T-helper 9 cell (primary cell): ENCODE measurements at places on chromosomes 3 and 15.

DNA sequence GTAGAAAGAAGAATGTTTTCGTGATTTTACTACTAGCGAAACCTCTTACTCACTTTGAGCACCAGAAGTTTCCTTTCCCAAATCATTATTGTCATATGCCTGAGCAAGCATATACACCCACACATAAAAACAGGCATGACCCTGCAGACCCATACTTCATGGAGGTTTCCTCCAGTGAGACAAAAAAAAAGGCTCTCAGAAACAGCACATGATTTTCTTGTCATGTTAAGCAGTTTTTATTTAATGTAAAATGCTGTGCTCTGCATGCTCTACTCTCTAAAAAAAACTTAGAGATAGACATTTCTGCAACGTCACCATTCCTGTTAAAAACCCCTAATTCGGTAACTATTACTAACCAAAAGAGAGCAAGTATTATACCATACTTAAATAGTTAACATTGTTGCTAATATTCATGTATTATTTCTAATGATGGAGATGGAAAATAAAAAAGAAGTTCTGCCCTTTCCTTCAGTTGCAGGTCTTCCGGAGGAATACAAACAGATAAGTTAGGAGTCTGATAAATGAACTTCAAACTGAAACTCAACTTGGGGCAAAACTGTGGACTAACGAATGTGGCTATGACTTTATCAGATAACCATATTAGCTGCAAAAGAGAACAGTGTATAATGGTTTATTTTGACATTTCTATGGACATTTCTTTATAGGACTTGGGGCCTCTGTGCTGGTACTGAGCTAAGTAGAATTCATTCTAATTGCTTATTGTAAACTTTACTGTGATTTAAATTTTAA lies 15.9 kb downstream of the CD200R1 start:
- DNase-seq = no peak

GRCh38 chr15:80437334-80437891 lies 33.2 kb downstream of the ARNT2 start:
- DNase-seq = no peak

DNA sequence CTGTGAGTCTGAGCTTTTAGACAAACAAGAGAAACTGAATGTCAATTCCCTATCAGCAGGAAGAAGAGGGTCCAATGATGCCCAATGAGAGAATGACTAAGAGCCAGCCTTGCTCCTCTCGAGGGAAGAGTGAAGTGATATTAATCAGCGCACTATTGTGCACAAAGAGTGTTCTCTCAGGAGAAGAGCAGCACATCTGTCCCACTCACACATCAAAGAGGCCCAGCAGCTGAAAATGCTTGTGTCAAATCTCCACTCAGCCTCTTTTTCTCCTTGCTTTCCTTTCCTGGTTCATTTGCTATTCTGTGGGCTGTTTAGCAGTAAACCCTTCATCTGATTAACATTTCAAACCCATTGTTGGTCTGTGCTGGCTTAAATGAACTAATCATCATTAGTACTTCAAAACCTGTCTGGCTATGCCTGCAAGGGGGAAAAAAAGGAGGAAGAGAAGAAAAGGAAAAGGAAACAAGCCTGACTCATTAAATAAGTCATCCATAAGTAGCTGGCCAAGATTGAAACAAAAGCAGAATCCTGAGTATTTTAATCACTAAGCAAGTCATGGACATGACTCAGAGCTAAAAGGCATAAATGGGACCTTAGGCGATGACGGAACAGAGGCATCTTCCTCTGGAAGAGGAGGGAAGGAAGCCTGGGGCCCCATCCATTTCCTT lies 912.7 kb downstream of the TUSC7 start:
- no peak for DNase-seq

DNA sequence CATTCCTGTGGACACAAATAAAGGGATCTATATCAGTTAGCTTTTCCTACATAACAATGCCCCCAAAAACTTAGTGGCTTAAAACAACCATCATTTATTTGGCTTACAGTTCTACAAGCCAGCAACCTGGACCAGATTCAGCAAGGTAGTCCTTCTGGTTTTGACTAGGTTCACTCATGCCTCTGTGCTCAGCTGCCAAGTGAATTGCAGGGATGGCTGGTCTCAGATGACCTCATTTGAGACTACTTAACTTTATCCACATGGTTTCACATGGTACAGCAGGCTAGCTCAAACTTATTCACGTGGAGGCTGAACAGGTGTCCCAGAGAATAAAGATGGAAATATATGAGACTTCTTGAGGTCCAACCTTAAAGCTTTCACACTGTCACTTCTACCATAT lies 119.3 kb upstream of the BFSP2 start:
- DNase-seq = no peak

DNA sequence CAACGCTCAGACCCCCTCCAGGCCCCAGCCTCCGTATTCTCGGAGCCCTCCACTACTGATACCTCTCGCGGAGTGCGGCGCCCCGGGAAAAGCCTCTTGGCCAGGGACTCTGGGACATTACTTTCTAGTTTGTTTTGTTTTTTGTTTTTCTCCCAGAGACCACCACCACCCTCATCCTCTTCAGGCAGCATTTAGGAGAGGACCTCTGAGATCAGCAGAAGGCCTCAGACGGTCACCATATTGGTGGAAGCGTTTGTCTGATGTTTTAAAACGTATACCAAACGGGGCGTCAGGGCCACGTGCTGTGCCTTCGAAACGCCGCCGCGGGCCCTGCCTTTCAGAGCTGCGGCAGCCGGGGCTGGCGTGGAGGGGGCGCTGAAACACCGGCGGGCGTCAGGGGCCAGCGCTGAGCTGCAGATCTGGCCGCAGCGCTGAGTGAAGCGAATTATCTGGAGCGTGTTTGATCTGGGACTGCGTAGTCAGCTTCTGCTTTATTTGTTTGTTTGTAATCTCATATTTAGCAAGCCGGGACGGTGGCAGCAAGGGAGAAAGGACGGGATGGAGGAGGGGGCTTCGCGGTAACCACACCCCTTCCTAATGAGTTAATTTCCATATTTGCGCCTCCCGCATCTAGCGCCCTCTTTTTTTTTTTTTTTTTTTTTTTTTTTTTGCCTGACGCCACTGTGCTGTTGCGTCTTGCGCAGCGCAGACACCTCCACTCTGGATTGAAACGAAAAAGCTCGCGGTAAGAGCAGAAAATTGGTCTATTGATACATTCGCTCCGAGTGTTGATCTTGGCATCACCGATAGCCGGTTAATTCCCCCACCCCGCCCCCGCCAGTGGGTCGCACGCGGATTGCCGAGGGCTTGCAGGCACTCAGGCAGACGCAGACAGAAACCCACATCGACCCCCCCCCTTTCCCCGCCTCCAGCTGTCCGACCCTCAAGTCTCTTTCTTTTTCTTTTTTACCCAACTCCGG lies 14.9 kb downstream of the SOX2 start:
- no peak for DNase-seq

GRCh38 chr15:72740219-72740618 lies 43.3 kb downstream of the ADPGK start:
- DNase-seq = no peak

DNA sequence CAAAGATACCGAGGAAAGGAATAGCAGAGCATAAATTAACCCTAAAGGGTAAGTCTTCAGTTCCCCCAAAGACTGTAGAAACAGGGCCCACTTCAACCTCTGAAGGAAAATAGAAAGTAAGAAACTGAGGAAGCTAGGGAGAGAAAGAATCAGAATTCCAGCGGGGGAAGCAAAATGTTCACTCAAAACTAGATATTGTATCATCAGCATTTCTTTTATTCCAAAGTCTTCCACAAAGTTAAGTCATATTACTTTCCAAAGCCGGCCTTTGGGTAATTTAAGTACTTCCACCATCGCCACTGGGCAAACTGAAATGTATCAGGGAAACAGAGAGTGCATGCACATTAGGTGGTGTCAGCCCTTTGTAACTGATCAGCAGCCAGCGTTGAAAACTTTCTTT lies 88.3 kb downstream of the RSL24D1 start:
- DNase-seq = no peak

GRCh38 chr3:64972793-64973192 lies 285.0 kb upstream of the ADAMTS9 start:
- no peak for DNase-seq

GRCh38 chr3:77571971-77572715 lies 532.2 kb downstream of the ROBO2 start:
- DNase-seq = no peak

DNA sequence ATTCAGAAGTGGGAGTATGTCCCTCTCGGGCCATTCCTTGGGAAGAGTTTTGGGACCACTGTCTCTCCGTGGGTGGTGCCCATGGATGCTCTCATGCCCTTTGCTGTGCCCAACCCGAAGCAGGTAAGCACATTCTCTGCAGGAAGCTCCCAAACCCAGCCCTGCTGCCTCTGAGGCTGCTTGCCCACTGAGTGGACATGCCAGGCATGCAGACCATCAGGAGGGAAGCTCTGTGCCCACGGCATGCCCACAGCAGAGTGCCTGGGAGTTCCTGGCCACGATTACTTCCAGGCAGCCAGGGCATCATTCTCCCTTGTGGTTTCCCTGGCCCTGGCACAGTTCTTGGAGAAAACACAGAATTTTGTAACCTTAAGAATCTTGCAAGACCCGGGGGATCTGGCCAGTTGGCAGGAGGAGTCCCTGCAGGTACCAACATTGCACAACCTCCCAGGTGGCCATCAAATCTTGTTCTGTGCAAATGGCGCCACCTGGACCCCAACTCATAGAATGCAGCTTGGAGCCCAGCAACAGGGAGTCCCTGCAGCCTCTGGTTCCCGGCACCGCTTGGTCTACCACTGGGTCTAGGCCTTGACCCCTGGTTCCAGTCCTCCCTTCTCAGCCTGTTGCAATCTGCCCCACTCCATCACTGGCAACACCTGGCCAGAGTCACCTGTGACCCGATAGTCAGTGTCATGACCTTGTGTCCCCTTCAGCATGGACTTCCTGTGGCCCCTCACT lies 20.4 kb downstream of the FAH start:
- peak; percentile 48 for DNase-seq

GRCh38 chr15:98791046-98791701 lies 142.8 kb downstream of the IGF1R start:
- DNase-seq = no peak

GRCh38 chr3:124886168-124887056 lies 753 bp downstream of the ITGB5 start:
- DNase-seq = peak; percentile 5

- DNase-seq = no peak
Observed at GRCh38 chr3:109728861-109729494, 391.6 kb upstream of the DPPA4 start.

DNA sequence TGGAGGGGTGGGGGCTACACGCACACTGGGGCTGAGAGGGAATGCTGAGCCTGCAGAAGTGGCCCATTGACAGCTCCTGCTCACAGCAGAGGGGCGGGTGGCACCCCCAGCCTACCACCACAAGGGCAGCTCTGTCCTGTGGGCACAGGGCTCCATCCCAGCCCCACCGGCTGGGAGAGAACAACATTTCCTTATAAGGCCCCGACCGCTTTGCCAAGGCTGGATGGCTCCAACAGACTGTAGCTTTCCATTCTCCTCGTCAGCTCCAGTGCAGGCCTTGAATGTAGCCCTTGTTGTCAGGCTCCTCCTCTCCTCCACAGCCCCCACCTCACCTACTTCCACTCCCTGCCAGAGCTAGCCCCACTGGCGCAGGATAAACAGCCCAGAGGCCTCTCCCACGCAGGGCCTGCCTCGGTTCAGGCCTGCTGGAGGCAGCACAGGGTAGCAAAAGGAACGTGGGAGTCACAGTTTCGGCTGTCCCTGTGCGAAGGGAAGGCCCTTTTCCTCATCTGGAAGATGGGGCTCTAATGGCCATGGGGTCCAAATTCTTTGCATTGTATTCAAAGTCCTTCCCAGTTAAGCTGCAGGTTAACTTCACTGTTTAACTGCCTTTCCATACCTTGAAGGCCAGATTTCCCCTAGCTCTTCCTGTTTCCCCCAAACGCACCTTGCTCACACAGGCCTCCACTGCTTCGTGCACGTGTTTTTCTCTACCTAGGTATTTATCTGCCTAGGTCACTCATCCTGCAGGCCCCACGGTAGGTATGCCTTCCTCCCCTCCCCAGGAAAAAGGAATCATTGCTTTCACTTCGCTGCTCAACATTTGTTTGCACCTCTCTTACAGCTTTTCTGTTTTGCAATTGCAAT lies 101.6 kb upstream of the LPP start:
- no peak for DNase-seq

DNA sequence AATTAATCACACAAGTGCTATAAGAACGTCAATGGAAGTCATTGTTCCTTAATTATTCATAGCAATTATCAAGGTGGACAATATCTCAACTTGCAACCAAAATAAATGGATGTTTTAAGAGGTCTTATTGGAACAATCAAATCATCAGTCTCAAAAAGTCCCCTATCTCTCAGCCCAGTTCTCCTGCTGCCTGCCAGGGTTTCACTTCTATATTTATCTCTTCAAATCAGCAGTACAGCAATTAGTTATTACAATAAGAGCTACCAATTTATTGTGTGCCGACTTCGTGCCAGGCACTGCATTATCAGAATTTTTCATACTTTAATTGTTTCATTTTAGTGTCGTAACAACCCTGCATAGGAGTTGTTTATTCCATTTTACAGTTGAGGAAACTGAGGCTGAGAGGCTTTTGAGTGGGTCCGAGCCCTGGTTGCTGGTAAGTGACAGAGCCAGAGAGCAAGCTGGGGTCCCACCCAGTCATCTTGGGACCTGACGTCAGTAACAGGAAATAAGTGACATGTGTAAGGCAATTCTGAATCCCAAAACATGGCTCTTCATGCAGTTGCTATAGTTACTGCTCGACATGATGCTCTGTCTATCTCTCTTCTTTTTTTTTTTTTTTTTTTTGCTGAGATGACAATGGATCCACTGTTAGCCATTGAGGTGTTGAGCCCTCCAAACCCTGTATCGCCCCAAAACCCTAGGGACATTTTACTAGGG lies 8.8 kb upstream of the KCTD6 start:
- DNase-seq = no peak

- no peak for DNase-seq
Observed at GRCh38 chr3:10777627-10778026, 38.4 kb upstream of the SLC6A11 start.

GRCh38 chr3:49164983-49165720 lies 979 bp downstream of the CCDC71 start:
- DNase-seq = no peak

DNA sequence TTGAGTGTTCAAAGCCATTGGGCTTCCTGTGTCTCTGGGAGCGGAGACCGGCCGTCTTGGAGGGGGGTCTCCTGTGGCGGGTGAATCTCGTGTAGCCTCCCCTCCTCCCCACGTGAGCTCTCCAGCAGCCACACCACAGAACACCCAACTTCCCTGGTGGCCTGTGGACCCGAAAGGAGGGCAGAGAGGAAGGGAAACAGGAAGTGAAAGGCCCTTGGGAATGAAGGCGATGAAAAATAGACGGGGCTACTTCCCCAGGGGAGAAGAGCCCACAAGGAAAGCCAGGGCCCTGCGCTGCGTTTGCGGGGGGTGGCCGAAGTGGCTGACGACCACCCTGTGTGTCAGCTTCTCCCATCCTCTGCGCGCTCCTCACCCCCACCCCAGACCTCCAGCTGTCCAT lies 5.4 kb downstream of the ANKRD63 start:
- no peak for DNase-seq

DNA sequence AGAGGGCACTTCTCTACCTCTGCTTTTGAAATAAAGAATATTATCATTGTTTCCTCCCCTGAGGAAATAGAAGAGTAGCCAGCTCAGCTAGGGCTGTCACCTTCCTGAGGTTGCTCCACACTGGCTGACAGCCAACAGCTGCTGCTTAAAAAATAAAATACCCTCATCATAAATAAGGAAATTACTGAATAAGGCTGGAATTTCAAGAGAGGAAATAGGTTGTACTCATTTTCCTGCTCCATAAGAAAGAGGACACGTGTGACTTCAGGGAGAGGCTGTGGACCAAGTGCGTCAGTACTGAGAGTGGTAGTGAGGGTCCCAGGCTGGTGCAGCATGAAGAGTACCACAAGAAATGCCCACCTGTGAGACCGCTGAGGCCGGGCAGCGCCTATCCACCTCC lies 8.1 kb upstream of the C2CD4B start:
- DNase-seq = no peak
